ENCODE measurements at places on chromosomes 3 and 15.

DNA sequence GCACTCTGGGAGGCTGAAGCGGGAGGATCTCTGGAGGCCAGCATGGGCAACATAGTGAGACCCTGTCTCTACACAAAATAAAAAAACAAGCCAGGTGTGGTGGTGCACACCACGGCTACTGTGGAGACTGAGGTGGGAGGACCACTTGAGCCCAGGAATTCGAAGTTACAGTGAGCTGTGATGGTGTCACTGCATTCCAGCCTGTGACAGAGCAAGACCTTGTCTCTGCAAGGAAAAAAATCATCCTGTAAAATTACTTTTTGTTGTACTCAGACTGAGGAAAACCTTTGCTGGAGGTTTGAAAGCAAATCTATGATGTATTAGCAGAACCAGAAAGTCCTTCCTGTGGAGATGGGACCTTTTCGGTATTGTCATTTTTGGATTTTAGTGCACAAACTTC, 63.3 kb downstream of the ATP1B3 start:
- DNase-seq, result no peak

GRCh38 chr3:149879872-149880271, 66.9 kb downstream of the RNF13 start:
- DNase-seq, result no peak

DNA sequence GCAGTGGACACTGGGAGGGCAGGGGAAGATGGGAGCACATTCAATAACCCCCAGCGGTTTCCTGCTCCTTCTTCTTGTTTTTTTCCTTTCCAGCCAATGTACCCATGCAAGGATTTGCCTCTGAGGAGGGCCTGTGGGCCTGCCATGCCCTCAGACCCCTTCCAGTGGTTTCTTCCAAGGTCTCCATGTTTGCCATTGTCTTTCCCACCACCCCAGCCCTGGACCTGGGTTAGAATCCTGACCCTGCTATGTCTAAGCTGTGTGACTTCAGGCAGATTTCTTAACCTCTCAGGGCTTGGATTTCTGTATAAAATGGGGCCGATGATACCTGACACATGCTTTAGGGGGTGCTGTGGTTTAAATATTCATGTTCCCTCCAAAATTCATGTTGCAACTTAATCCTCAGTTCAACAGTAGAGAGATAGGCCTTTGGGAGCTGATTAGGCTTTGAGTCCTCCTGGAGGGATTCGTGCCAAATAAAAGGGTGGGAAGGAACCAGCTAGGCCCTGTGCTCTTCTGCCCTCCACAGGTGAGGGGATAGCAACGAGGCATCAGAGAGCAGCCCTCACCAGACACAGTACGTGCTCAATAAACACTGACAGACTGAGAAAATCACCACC, 46.3 kb upstream of the FLNB start:
- no peak for DNase-seq

DNA sequence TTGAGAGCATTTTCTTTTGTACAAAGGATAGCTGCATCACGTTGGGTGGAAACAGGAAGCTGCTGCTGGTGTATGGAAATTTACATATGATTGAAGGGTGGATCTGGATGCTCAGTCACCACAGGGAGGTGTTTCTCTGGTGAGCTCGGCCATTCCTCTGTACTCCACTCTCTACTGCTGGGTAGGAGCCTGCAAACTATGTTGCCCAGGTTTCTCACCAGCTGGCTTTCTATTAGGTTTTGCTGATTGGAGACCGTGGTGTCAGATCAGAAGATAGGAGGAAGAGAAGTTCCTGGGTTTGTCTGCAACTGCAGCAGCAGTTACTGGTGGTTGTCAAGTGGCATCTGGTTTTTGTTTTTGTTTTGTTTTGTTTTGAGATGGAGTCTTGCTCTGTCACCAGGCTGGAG, 61.7 kb downstream of the TAMM41 start:
- no peak for DNase-seq

DNA sequence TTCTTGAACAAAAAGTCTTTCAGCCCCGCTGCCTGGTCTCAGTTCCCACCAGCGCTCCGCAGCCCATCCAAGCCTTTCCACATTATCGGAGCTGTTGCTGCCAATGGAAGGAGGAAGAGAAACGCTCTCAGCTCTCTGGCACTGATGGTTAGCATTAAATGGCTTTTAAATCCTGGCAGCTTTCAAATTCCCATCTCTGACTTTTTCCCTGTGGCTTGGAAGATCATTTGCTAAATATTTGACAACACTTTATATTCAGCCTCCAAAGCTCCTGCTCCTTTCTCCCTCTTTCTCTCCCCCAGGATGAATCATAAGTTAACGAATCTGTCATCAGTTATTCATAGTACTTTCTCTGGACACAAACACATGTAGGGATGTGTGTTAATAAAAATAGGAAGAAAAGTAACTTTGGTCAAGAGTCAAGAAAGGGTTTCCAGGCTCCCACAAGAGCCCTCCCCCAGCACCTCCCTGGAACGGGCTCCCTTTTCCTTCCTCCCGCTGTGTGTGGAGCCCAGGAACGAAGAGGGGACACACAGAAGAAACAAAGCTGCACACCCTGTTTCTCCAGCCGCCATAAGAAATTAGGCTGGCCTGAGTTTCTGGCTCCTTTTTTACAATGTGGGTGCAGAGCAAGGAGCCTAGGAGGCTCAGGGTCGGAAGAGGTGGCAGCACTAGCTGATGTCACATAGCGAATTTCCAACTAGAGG, 47.6 kb upstream of the TSEN2 start:
- DNase-seq, result no peak

DNA sequence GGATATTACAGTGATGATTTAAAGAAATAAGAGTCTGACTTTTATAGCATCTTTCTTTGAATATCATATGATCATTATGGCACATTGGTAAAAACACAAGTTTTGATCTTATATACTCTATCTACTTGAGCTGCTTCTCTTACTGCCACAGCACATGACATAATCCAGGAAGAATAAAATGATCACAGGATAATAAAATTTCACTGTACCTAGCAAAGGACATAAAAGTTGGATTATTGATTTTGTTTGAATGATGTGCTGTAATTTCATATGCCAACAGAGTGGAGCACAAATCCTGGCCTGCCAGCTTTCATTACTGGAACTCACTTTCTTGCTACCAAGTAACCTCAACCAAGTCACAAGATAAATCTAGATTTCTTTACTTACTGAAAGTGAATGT, 162.1 kb upstream of the NANOGP8 start:
- DNase-seq, result no peak

DNA sequence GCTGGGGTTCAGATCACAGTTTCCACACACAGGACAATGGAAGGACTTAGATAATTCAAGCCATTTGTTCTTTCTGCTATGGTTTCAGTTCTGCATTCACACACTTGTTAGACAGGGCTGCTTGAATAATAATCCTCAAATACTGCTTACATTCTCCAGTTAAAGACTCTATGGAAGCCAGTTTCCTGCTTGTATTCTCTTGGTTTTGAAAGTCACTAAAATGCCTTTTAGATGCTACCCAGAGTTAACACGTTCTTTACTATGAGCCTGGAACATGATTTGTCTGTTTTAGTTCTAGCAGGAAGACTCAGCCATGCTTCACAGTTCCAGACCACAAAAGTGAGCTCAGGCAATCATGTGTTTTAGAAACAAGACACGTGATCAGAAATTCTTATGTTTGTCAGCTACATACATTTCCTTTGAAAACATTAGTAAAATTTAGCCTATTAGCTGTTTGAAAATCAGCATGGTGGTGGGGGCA, 152.4 kb downstream of the LEKR1 start:
- DNase-seq, result no peak

DNA sequence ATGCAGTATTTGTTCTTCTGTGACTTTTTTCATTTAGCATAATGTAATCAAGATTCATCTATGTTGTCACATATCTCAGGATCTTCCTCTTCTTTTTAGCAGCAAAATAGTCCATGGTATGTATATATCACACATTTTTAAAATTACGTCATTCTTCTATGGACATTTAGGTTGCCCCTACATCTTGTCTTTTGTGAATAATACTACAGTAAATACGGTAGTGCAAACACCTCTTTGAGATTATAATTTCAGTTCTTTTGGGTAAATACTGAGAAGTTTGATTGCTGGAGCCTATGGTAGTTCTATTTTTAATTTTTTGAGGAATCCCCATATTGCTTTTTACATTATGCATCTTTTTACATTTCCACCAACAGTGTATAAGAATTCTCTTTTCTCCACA, 1174.9 kb downstream of the NSUN3 start:
- DNase-seq, result no peak

GRCh38 chr15:69953051-69953450, 144.7 kb downstream of the TLE3 start:
- DNase-seq, result no peak

- no peak for DNase-seq
Measured at GRCh38 chr3:152196782-152197181, 71.9 kb upstream of the MBNL1 start.

GRCh38 chr3:4846543-4846942, 132.7 kb upstream of the BHLHE40 start:
- DNase-seq, result no peak

DNA sequence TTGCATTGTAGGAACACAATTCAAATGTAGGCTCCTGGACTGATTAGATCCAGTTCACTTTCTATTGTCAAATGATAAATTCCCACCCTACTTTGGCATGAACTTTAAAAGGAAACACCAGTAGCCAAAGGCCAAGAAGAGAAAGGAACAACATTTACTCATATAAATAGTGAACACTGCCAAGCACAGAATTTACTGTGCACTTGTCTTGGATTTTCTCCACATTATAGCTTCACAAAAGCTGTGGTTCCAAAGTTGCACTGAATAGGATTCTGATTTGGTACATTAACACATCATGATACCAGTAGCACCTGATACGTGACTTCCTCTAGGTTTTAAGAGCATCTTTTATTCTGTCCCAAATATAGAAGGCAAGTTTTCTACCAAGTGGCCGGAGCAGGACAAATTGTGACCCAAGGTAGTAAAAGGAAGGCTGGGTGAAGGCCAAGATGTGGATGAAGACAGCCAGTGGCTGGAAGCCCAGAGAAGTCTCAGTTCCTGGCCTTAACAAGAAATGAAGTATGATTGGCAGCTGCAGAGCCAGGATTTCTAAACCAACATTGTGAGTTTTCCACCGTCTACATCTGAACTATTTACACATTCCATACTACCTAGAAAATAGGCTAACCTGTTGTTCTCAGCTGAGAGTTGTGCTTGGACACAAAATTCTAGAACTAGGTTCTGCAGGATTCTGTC, 206.7 kb downstream of the THRB start:
- no peak for DNase-seq

DNA sequence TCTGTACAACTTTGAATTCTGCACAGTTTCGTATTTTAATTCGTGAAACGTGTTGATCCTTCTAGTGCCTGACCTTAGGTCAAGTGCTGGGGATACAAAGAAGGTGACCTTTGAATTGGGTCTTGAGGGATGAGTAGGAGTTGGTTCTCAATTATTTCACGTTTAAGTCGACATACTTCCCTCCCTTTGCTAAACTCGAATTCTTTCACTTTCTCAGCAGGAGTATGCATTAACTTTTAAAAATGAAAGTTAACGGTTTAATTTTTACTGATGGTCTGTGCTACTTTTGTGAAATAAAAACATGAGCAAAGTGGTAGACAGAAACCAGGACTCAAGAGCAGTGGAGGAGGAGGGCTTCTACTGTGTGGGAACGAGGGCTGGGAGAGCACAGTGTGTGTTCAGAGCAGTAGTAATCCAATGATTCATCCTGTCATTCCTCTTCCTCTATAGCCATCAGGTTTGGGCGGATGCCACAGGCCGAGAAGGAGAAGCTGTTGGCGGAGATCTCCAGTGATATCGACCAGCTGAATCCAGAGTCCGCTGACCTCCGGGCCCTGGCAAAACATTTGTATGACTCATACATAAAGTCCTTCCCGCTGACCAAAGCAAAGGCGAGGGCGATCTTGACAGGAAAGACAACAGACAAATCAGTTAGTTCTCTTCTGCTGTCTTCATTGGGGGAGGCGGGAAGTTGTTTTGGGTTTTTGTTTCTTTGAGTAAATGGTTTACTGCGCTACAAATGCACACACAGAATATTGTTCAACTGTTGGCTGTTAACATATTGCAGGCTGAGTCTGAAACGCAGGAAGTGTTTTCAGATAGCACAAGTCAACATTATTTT, 78.6 kb upstream of the TSEN2 start:
- no peak for DNase-seq

DNA sequence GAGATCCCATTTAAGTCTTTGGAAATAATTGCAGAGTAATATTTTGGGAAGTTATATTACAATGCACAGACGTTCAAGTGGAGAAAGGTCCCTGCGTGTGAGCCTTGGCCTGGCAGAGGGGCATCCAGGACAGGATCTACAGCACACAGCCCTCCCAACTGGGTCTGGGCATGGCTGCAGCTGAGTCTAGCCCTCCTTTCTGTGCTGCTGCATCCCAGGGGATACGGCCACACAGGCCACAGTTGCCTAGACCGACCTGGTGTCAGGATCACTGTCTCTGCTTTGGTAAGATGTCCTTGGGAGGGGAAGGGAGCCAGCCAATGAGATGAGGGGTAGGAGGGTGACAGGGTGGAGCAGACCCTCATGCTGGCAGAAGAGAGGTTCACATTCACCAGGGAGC, 46.1 kb downstream of the APBA2 start:
- no peak for DNase-seq

- no peak for DNase-seq
Measured at GRCh38 chr15:79431636-79432344, at the start of gene MINAR1. MINAR1 (plus strand) TSS chr15:79432336; CDS start chr15:79456148, 23,812 bp downstream.

GRCh38 chr3:99549220-99549619, 89.2 kb upstream of the COL8A1 start:
- DNase-seq, result no peak

DNA sequence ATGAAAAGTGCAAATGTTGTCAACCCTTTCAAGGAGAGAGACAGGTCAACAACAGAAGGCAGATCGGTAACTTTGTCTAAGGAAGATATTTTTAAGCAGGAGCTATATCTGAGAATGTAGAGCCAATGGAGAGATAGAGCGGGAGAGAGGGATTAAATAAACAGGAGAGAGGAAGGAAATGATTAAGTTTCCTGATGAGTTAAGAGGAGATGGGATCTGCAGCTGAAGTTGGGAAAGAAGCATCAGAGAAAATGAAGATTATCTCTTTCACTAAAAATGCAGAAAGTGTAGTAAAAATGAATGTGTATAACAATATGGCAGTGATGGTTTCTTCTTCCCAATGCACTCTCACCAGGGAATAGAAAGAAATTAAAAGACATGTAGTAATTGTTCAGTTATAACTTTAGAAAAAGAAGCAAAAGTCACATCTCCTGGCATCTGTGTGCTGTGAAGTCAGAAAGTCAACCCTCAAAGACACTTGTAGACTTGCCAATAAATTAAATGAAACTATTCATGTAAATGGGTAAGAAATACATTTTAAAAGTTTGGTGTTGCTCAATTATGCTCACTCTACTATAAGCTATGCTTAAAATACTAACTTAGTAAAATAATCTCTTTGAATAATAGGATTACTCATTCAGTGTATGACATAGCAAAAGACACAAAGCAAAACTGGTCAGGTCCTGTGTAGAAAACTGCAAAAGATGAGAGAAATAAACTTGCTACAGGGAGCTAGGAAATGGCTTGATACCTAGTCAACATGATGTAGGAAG, 264.6 kb downstream of the ZIC4 start:
- no peak for DNase-seq

DNA sequence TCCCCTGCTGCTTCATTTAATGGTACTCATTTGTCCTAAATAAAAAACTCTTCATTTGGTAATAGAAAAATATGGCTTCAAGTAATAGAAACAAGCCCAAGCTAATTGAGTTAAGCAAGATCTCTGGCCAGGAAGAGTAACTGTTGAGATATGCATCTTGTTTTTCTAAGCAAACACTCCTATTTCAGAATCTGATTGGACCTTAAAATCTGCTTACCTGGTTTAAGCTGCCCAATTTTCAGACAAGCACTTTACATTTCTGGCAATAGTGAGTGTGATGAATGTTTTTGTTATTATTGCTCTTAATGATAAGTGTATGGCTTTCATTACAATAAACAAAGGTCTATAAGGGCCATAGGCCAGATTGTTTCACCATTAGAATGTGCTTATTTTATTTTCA, 86.2 kb downstream of the CMSS1 start:
- DNase-seq, result no peak
